ENCODE measurements at places on chromosomes 7 and 10. TPM values are rescaled to one million over a fixed set of nuclear protein-coding genes. Genes with fewer than 3 reads are reported as not detected.

DNA sequence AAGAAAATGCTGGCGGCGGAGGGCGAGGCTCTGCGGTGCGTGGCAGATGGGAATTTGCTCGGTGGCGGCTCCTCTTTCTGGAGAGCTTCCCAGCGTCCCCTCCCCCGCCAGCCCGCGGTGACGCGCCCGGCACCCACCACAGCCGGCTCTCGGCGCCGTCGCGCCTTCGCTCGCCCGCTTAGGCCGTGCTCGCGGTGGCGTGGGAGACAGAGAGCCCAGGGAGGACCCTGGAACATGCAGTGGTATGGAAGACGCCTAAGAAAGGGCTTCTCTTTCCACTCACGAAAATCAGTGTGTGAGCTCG is 576 bp upstream of the CSGALNACT2 start:
- peak; percentile 49 for DNase-seq
- no peaks in the 10 kb centered on the region for H3K27me3 ChIP-seq
- peaks cover 16% of the 10 kb centered on the region for H3K36me3 ChIP-seq

DNA sequence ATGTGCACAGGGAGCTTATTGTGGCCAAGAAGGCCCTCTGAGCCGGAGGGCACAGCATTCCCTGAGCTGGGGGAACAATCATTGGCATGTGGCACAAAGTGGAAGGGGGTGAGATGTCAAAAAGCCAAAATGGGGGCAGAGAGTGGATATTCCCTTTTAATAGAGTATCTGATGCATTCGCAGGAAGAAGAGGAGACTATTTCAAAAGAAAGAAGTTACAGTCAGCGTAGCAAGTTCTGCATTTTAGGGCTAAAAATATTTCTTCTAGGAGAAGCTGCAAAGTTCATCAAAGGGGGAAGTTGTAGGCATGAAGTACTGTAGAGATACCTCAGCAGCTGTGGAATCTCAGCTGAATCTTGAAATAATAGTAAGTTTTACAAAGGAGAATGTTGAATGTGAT is 136.0 kb upstream of the WDR11 start:
- H3K4me1 ChIP-seq = peaks cover 4% of the 10 kb centered on the region
- no peaks in the 10 kb centered on the region for H3K27me3 ChIP-seq
- H3K4me3 ChIP-seq = no peak overlapping the region

- H3K4me1 ChIP-seq = peaks cover 16% of the 10 kb centered on the region
- H3K27me3 ChIP-seq = peaks cover 4% of the 10 kb centered on the region
- DNase-seq = no peak
- H3K4me3 ChIP-seq = peak overlapping the region; percentile 88
- H3K36me3 ChIP-seq = no peaks in the 10 kb centered on the region
- H3K27ac ChIP-seq = peak overlapping the region; percentile 55
Measured at GRCh38 chr7:75737856-75738603, 711 bp downstream of the HIP1 start.

Gene CYP26A1
- not detected for total RNA-seq

DNA sequence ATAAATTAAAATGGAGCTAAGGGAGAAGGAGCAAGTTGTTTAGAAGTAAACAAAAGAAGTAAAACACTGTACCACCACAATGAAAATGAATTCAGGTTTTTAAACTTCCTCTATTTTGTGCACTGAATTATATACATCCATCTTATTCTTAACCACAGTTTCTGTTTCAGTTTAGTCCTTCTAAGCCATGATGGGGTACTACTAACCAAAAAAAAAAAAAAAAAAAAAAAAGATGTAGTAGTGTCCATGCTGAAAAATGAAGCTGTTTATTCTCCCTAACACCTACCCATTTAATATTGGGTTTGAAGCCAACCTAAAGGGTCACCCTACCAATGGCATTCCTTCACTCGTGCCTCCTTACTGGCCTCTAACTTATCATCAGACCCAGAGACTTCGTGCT is 3.4 kb upstream of the BMPR1A start:
- DNase-seq = no peak
- H3K36me3 ChIP-seq = peaks cover 3% of the 10 kb centered on the region
- H3K4me1 ChIP-seq = peaks cover 25% of the 10 kb centered on the region
- peaks cover 9% of the 10 kb centered on the region for H3K27me3 ChIP-seq

- DNase-seq = no peak
- H3K4me1 ChIP-seq = peaks cover 25% of the 10 kb centered on the region
- no peak overlapping the region for H3K4me3 ChIP-seq
- H3K36me3 ChIP-seq = no peaks in the 10 kb centered on the region
- H3K27ac ChIP-seq = no peak overlapping the region
Measured at GRCh38 chr7:151832138-151832537, 44.8 kb downstream of the PRKAG2 start.

DNA sequence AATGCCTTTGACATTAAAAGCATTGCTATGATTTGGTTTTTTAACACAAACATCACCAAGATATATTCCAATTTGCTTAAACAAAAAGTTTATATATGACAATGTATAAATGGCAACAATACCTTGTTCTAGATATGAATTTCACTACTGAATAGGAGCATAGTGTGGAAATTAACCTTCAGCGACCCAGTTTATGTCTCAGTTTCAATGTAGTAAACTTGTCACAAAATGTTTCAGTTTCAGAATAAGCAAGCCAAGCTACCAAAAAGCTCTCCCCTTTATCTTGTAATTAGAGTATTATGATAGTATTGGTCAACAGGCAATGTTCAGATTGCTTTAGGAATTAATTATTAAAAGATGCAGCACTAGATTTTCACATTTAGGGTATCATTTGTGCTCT is 99.6 kb upstream of the PCDH15 start:
- H3K4me1 ChIP-seq = no peaks in the 10 kb centered on the region
- no peaks in the 10 kb centered on the region for H3K36me3 ChIP-seq
- no peak overlapping the region for H3K27ac ChIP-seq

Gene HSPA12A
- 0.07 TPM for total RNA-seq

Gene CUBN
- total RNA-seq = 0.65 TPM

GRCh38 chr7:1667566-1668395 is 2.3 kb upstream of the ELFN1 start:
- H3K27me3 ChIP-seq = peaks cover 36% of the 10 kb centered on the region
- no peak overlapping the region for H3K4me3 ChIP-seq
- H3K36me3 ChIP-seq = no peaks in the 10 kb centered on the region
- H3K4me1 ChIP-seq = peaks cover 5% of the 10 kb centered on the region
- DNase-seq = no peak

- no peaks in the 10 kb centered on the region for H3K27me3 ChIP-seq
- H3K4me1 ChIP-seq = no peaks in the 10 kb centered on the region
- no peak for DNase-seq
Measured at GRCh38 chr7:84614821-84615501, 420.4 kb upstream of the SEMA3A start.

Gene LIPJ
- total RNA-seq = not detected

DNA sequence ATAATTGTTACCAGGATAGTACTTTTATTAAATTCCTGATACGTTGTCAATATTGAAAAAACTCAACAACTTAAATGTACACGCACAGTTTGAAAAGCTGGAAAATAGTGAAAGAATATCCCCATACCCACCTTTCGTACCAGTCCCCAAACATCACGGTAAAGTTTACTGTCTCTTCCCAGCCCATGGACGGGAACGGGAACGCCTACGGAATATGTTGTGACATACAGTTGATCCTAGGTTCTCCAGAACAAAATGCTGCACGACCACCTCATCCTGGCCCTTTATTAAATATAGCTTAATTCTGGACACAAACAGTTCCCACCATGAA is 527 bp upstream of the BCAP29 start:
- H3K27me3 ChIP-seq = no peaks in the 10 kb centered on the region
- no peak for DNase-seq
- H3K36me3 ChIP-seq = peaks cover 13% of the 10 kb centered on the region
- H3K4me1 ChIP-seq = peaks cover 21% of the 10 kb centered on the region
- peak overlapping the region; percentile 87 for H3K4me3 ChIP-seq

Gene TLX1
- total RNA-seq = not detected

GRCh38 chr7:50793120-50793946 is 10.6 kb upstream of the GRB10 start:
- peaks cover 5% of the 10 kb centered on the region for H3K4me1 ChIP-seq
- peak overlapping the region; percentile 52 for H3K4me3 ChIP-seq
- H3K36me3 ChIP-seq = no peaks in the 10 kb centered on the region

Gene BAIAP2L1
- 2.3 TPM for total RNA-seq

Gene NFE2L3
- total RNA-seq = 21.5 TPM

DNA sequence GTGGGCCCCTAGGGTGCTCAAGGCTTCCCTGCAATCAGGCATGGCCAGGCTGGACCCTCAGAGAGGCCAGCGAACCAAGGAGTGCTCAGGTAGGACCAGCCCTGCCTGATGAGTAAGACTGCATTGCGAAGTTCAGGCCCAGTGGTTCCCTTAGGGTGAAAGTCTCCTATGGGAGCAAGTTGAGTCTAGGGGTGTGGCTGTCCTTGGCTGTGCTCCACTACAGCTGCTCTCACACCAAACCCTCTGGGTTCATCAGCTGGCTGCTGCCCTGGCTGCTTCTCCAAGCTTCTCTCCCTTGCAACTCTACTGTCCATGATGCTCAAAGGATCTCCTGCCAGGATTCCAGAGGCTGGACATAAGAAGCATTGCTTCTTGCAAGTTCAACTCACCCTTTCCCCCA is 18.7 kb downstream of the FAM25A start:
- DNase-seq = no peak
- peaks cover 10% of the 10 kb centered on the region for H3K36me3 ChIP-seq
- no peaks in the 10 kb centered on the region for H3K4me1 ChIP-seq
- H3K27ac ChIP-seq = no peak overlapping the region
- no peaks in the 10 kb centered on the region for H3K27me3 ChIP-seq

DNA sequence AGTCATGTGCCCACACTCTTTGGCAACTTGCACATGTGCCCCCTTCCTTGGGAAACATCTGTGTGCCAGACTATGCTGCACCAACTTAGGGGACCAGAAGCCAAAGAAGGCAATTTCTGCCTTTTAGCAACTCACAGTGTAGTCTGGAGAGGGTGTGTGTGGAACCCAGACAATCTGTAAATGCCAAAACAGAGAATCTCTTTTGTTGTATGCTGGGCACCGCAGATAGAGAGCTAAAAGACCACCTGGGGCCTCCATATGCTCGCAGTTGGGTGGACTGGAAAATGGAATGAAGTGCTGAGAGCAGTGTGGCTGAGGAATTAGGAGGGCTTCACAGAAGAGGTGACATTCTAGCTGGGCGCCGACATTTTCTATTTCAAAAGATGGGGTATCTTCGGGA is 26.4 kb downstream of the UBTD1 start:
- H3K27me3 ChIP-seq = no peaks in the 10 kb centered on the region
- no peaks in the 10 kb centered on the region for H3K4me1 ChIP-seq
- H3K27ac ChIP-seq = no peak overlapping the region
- H3K4me3 ChIP-seq = no peak overlapping the region
- no peaks in the 10 kb centered on the region for H3K36me3 ChIP-seq

DNA sequence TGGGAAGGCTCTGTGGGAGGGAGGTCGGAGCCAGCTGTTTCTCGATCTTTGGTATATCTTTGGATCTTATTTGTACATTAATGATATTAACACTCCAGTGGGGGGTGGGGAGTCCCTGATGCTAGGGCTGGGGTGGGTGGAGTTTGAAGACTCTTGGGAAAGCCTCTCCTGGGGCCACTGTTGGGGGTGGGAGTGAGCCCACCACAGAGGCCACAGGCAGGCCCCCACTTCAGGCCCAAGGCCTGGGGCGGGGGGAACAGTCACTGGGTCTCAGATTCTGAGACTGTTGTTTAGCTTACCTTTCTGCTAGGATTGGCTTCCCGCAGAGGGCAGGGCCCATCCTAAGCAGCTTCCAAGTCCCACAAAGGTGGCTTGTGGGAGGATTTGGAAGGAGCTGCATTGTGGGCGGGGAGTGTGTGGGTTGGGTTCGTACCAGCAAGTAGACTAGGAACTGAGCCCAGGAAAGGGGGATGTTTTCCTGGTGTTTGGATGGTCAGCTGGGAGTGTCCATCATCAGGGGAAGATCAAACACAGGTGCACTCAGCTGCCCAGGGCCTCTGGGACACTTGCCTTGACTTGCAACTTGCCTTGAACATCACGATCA is 11.9 kb downstream of the YKT6 start:
- H3K27me3 ChIP-seq = no peaks in the 10 kb centered on the region
- peaks cover 21% of the 10 kb centered on the region for H3K36me3 ChIP-seq
- H3K4me3 ChIP-seq = no peak overlapping the region

- DNase-seq = no peak
- no peak overlapping the region for H3K4me3 ChIP-seq
- H3K4me1 ChIP-seq = peaks cover 2% of the 10 kb centered on the region
- H3K36me3 ChIP-seq = no peaks in the 10 kb centered on the region
Measured at GRCh38 chr7:33233659-33234058, 104.3 kb downstream of the BBS9 start.

DNA sequence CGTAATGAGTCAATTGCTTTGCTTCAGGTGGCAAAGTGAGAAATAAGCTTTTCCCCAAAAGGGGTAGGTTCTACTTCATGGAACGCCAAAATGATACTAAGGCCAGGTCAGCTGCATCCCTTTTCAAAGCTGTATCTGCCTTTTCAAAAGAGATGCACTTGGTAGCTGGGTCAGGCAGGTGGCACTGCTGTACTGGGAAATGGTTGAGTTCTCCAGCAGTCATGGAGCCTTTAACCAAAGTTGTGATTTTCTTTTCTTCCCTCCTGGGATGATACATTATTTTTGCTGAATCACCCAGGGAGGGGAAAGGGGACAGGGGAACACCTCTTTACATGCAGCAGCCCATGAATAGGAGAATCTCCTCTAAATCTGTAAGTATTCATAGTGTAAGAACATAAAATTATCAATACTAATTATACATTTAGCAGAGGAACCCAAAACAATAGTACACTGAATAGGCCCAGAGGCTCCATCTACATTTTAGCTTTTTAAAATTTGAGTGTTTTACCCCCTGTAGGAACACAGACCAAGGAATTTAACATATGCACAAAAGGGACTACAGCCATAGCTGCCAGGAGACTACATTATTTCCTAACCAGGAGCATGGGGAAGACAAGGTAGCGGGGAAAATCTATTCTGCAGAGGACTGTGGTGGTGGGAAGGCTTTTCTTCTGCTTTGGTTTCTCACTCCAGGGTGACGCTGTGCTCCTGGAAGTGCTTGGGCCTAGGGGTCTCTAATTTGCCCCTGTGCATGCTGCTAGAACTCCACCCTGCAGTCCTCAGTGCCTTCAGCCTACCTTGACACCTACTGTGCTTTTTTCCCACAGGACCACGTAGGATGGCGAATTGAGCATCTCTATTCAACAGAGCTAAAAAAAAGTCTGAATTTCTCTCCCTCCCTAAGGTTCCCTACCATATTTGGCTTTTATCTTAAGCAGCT is 6.4 kb upstream of the GPR22 start:
- H3K27me3 ChIP-seq = no peaks in the 10 kb centered on the region
- peaks cover 7% of the 10 kb centered on the region for H3K36me3 ChIP-seq
- DNase-seq = peak; percentile 56
- H3K4me3 ChIP-seq = no peak overlapping the region
- H3K4me1 ChIP-seq = no peaks in the 10 kb centered on the region
- no peak overlapping the region for H3K27ac ChIP-seq

Gene ZNF316
- total RNA-seq = 18.8 TPM

- peaks cover 2% of the 10 kb centered on the region for H3K27me3 ChIP-seq
- no peak for DNase-seq
- H3K4me1 ChIP-seq = peaks cover 4% of the 10 kb centered on the region
- H3K36me3 ChIP-seq = no peaks in the 10 kb centered on the region
Measured at GRCh38 chr10:95480901-95481491, 80.2 kb downstream of the SORBS1 start.

GRCh38 chr7:80392229-80393169 is 119.4 kb downstream of the GNAT3 start:
- no peaks in the 10 kb centered on the region for H3K36me3 ChIP-seq
- H3K27me3 ChIP-seq = peaks cover 2% of the 10 kb centered on the region
- no peak overlapping the region for H3K4me3 ChIP-seq
- DNase-seq = no peak
- H3K27ac ChIP-seq = no peak overlapping the region
- no peaks in the 10 kb centered on the region for H3K4me1 ChIP-seq

Gene SSC4D
- 0.67 TPM for total RNA-seq

GRCh38 chr7:768881-769504 is 41.9 kb upstream of the PRKAR1B start:
- no peaks in the 10 kb centered on the region for H3K4me1 ChIP-seq
- no peak overlapping the region for H3K27ac ChIP-seq
- H3K4me3 ChIP-seq = no peak overlapping the region
- peaks cover 22% of the 10 kb centered on the region for H3K36me3 ChIP-seq
